ENCODE measurements at places on chromosomes 3 and 15.

DNA sequence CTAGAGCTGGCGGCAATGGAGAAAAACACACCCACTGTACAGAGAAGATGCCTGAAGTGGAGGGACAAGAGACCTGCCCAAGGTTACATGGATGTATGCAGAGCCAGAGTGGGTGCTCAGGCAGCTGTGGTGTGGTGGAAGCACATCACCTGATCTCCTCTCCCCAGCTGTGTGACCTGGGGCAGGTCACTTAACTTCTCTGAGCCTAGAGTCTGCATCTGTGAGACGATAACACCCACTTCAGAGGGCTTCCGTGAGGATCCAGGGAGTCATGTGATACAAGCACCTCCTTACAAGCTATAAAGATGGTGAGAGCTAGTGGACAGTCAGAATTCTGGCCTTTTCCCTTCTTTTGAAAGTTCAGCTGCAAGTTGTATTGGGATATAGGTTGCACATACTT lies 55.1 kb upstream of the HERC1 start:
- DNase-seq = peak; percentile 29

- peak; percentile 14 for DNase-seq
Measured at GRCh38 chr15:76197703-76198455, 113.4 kb downstream of the ETFA start.

DNA sequence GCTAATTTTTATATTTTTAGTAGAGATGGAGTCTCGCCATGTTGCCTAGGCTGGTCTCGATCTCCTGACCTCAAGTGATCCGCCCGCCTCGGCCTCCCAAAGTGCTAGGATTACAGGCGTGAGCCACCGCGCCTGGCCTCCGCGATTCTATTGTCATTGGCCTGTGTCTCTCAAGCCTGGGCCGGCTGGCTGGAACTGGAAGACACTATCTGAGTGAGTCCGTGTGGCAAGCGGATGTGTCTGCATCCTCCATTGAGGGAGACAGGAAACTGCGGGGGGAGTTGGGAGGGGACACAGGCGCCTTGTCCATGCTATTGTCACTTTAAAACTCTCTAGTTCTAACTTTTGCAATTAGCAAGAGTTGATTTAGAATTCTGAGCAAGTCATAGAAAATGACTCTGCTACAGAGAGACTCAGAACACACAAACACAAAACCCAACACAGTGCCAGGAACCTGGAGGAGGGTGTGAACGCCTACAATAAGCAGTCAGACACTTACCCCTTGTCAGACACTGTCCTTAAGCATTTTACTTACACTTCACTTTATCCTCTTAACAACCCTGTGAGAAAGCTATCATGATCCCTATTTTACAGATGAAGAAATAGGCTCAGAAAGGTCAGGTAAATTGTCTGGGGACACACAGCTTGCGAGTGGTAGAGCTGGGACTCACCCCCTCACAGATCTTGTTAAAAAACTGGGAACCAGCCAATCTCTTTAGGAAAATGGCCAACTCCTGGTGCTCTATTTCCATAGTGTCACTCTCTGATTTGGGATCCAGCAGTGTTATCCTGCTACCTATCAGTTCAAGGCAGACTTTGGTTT lies 38.7 kb downstream of the ANP32A start:
- DNase-seq = peak; percentile 75

DNA sequence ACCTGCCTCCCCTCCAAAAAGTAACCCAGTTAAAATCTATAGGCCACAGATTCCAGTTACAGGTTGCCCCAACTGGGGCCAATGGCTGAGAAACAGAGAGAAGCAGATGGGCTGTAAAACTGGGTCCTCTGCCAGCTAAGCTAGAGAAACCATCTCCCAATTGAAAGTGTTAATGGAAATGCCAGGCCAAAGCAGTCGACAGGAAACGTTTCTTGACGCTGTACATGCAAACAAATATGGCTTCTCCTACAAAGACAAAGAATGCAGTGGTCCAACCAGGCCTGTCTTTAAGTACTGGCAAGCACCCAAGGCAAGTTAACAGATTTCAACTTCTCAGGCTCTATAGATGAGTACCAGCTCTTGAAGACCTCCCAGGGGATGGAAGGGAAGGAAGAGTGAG lies 71.3 kb downstream of the MAGI1 start:
- no peak for DNase-seq

DNA sequence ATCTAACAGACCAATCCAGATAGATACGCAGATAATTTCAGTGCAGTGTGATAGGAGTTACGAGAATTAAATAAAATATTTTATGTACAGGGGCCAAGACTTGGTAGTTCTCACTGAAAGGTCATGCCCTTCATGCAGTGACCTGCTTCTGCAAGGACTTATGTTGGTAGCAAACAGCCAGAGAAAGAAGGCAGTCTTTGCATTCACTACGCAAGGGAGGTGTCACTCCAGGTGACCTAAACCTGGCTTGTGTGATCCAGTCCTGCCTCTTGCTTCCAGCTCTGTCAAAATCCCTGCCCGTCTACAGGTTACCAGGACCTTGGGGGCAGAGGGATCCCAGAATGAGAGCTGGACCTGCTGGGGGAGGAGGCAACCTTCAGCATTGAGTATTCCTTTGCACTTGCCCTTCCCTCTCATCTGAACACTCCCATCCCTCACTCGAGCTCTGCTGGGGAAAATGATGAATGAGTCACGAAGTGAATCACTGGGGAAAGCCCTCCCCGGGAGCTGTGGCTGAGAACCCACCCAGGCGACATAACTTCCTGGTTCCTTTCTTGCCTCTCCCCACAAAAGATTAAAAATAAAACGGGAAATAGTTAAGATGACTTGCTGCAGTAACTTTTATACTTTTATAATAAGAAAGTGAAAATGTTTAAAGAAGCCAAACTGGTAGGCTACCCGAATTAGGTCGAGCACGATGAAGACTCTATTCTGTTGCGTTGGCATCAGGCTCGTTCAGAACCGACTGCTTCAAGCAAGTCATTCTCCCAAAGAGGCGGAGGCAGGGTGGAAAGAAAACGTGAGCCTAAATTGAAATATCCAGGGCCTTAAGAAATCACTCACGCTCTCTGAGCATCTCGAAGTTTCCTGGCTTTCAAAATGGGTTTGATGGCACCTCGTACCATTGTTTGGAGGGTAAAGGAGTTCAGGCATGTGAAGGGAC lies 216.1 kb downstream of the SLCO3A1 start:
- DNase-seq = peak; percentile 82

DNA sequence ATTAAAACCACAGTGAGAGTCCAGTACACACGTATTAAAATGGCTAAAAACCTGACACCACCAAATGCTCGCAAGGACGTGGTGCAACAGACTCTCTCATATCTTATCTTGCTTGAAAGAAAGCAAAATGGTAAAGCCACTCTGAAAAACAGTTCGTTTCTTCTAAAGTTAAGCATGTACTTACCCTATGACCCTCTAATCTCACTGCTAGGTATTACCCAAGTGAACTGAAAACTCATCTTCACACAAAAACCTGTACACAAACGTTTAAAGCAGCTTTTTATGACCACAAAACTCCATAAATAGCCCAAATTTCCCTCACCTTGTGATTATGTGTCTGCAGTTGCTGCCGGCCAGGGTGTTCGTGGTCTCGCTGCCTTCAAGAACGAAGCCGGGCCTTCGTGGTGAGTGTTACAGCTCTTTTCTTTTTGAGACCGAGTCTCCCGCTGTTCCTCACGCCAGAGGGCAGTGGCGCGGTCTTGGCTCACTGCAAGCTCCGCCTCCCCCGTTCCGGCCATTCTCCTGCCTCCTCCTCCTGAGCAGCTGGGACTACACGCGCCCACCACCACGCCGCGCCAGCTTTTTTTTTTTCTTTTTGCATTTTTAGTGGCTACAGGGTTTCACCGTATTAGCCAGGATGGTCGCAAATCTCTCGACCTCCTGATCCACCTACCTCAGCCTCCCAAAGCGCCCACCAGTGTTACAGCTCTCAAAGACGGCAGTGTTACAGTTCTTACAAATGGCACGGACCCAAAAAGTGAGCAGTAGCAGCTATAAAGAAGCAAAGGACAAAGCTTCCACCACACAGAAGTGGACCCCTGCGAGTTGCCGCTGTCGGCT lies 165.4 kb downstream of the TJP1 start:
- no peak for DNase-seq

- DNase-seq = no peak
Measured at GRCh38 chr3:5769825-5770224, 582.3 kb downstream of the EDEM1 start.

GRCh38 chr15:66841953-66842681 lies 140.1 kb downstream of the SMAD6 start:
- peak; percentile 91 for DNase-seq

DNA sequence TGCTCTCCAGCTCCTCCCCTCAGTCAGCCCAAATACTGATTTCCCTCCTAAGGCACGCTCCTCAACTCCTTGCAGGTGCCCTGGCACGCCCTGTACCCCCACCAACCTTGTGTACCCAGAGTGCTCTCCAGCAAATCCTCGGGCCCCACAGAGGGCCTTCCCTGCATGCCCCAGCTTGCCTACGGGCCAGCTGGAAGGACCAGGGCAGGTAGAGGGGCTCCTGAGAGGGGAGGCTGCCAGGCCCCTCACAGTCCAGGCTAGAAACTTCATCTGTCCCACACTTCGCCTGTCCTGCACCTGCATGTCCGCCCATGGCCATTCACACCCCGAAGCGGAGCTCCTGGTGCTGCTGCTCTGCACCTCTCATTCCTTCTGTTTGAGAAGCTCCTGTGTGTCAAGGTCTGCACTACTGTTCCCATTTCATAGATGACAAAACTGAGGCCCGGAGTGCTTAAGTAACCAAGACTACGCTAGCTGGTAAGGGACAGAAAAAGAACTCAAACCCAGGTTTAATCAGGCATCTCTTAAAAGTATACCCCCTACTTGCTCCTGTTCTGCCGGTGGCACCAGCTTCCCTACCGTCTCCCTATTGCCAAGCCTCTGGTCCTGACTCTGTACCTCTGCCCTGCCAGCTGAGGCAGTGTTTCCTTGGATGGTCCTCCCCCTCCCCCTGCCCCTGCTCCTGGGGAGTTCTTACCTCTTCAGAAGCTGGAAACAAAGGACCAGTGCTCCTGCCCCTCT lies 35.6 kb downstream of the ZXDC start:
- no peak for DNase-seq

- DNase-seq = no peak
Measured at GRCh38 chr15:87767516-87767915, 489.0 kb downstream of the NTRK3 start.

DNA sequence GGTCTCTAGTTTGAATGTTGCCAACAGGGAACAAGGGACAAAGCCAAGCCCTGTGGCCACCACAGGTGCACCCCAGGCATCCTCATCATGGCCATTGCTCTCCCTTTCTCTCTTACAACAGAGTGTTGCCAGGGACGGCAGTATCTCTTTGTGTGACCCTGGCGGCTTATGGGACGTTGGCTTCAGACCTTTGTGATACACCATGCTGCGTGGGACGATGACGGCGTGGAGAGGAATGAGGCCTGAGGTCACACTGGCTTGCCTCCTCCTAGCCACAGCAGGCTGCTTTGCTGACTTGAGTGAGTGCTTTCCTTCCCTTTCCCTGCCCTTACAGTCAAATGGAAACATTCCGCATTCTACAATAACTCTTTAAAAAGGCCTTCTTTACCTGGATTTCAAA lies 38.2 kb downstream of the BOC start:
- DNase-seq = no peak

DNA sequence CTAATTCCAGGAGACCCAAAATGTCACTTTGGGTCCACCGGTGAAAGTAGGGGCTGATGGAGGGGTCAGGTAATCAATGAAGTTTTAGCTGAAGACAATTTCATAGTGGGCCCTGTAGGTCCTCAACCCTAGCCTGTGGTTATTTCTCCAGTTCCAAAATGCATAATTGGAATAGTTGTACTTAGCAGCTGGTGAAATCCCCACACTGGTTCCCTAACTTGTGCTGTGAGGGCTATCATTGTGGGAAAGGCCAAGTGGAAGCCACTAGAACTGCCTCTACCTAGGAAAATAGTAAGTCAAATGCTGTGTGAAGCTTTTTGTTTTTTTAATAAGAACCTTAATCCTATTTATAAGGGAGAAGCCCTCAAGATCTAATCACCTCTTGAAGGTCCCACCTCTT lies 193.7 kb upstream of the AZI2 start:
- no peak for DNase-seq

DNA sequence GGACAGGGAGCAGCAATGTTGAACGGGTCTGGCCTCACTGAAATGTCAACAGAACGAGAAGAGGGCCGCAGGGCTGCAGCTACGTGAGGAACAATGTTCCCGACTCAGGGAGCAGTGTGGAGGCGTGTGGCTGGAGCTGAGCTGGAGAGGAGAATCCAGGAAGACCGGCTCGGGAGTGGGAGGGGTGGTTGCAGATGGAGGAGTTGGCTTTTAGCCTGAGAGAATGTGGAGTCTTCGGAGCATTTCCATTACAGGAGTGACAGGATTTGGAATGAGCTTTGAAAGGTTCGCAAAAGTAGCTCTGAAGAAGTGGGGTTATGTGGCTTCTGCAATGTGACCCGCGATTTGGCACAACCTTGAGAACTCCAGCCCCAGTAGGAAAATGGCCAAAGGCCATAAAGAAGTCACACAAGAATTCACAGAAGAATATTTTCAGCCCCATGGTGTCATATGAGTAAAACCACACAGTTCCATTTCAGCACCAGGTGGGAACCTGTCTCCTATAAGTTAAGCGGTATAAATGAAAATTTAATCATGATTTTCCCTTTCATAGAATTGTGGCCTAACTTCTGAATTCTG lies 78.8 kb upstream of the NSMCE3 start:
- no peak for DNase-seq

DNA sequence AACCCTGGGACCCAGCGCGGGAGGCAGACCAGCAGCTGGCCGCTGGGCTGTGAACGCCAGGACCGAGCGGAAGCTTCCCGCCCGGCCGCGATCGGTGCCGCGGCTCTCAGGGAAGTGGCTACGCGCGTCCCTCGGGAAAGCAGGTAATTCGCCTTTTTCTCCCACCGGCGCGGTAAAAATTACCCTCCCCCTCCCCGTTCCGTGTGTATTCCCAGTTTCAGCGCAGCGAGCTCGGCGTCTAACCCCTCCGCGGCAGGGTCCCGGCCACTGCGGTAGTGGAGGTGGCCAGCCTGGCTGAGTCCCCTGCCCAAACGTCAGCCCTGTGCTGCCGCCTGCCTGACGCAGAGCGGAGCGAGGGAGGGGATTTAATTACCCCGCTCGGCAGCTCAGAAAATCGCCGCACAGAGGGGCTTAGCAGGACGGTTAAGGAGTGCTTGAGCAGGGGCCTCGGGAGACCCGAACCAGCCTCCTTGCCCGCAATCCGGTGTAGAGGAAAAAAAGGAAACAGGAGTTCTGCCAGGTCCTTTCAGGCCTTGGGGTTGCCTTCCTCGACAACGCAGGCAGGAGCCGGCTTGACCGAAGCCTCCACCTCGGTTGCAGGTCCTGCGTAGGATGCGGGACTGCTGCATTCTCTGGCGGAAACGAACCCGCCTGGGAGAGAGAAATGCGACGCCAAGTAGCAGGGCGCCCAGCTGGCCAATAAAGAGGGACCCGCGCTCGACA lies 2.9 kb downstream of the GATA2 start:
- DNase-seq = no peak

GRCh38 chr15:57533448-57533799 lies 58.3 kb upstream of the MYZAP start:
- DNase-seq = no peak

DNA sequence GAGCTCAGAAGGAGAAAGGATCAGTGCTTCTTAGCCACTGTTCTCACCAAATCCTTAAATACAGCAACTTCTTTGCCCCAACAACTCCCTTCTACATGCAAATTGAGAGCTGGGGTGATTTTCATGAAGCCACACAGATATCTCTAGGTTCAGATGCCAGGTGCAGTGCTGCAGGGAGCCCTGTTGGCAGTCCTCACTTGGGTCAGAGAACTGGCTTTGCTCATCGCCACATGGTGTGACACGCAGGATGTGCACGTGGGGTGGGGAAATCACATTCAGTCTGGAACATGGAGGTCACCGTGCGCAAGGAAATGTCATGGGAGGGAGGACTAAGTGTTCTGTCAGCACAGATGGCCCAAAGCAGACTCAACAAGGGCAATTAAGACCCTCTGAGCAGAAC lies 103.8 kb downstream of the WDR76 start:
- DNase-seq = no peak

- no peak for DNase-seq
Measured at GRCh38 chr15:65819563-65819960, 27.5 kb upstream of the DENND4A start.
